Stimulated activated CD8-positive, alpha-beta memory T cell treated with anti-CD3 and anti-CD28 coated beads, Interleukin-2, amount 100 ng/mL, for 1 hour (primary cell): ENCODE measurements at places on chromosomes 5 and 9.

DNA sequence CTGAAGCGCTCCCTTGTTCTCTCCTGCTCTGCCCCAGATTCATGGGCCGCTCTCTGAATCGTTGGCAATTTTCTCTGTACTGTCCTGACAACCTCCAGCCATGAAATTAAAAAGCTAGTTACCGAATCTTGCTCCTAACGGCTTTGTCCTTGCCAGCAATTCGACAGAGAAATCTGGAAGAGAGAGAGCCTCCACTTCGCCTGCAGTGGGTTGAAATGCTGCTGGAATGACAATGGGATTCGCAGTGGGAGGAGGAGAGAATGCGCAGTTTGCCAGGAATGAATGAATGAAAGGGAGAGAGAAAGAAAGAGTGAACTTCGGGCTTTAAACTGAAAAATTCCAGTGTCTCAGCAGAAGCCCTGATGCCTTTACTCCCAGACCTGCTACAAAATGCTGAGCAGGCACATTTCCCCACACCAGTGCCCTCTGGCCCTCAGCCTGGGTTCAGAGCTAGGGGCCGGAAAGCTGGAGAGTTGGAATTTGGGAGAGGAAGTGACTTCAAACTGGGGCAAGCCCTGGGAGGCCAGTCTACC is 11.5 kb upstream of the BOD1 start:
- DNase-seq = no peak

DNA sequence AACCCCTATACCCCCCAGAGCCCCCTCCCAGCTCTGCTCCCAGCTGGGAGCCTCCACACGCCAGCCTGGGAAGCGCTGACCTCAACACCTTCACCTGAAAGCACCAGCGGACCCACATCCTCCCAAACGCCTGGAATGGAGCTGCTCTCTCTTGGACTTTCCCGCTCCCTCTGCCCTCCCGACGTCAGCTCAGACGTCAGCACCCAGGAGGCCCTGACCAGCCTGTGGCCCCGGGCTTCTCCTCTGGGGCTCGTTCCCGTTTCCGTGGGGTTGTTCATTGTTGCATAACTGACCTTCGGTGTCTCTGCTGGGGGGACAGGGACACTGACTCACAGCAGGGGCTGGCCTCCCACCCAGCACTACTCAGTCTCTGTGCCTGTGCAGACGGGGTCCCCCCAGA is 35.0 kb upstream of the SLC6A3 start:
- no peak for DNase-seq

DNA sequence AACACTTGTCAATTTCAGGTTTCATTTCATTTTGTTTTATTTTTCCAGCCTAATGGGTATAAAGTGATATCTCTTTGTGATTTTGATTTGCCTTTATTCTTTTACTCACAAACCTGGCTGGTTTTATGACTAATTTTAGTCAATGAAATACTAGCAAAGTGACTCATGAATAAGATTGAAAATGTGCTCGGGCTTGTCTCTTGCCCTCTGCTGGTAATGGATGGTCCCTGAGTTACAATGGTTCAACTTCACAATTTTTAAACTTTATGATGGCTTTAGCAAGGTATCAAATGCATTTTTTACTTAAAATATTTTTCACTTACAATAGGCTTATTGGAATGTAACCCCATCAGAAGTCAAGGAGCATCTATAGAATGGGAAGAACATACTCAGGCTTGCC is 431.4 kb upstream of the CCNG1 start:
- no peak for DNase-seq

- no peak for DNase-seq
Observed at GRCh38 chr5:114435885-114436299, 74.0 kb downstream of the KCNN2 start.

DNA sequence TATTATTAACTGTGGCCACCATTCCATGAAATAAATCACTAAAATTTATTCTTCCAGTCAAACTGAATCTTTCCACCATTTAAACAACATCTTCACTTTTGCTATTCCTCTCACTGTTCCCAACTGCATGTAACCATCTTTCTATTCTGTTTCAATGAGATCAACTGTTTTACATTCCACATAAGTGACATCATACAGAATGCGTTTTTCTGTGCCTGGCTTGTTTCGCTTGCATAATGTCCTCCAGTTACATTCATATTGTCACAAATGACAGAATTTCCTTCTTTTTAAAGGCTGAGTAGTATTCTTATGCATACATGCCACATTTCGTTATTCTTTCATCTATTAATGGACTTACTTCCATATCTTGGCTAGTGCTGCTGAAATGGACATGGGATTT is 738.2 kb downstream of the SEMA5A start:
- DNase-seq = no peak

- no peak for DNase-seq
Observed at GRCh38 chr5:1003296-1003937, 5.2 kb upstream of the NKD2 start.

DNA sequence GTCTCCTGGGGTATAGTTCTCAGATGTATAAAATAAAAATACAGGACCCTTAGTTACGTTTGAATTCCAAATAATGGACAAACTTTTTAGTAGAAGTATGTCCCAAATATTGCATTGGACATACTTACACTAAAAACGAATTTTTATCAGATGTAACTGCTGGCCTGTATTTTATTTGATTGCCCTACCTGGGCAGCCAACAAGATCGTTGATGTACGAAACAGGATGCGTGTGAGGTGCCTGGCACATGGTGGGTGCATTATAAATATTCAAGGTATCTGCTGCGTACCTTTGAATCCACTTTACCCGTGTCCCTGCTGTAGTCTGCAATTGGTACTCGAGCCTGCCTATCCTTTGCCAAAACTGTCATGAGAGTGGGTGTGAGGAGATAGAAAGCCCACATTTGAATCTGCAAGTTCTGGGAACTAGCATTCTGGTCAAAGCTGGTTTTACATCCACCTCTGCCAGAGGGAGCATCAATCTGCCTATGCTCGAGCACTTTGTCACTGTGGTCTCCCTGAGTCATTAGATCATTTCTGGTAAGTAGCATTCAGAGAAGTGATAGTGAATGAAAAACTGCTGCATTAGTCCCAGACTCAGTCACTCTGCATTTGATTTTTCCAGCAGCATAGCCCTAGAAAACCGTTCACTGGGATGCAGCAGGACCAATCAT is 133.7 kb upstream of the IQGAP2 start:
- no peak for DNase-seq

- no peak for DNase-seq
Observed at GRCh38 chr9:86783884-86784283, 163.4 kb downstream of the GAS1 start.

DNA sequence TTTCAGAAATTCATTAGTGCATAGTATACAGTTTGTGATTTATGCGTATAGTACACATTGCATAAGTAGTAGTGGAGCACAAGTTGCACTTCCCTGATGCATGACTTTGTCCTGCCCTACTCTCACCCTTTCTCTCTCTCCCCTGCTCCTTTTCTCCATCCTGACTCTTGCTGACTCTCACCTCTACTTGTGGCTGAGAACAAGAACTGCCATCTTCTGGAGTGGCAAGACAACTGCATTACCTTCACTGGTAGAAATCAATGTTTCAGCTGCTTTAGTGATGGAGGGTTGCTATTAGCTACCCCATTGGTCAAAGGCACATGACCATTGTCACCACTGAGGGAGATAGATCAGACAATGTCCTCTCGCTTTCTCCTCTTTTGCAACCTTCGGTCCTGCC is 26.9 kb downstream of the SPEF2 start:
- no peak for DNase-seq

DNA sequence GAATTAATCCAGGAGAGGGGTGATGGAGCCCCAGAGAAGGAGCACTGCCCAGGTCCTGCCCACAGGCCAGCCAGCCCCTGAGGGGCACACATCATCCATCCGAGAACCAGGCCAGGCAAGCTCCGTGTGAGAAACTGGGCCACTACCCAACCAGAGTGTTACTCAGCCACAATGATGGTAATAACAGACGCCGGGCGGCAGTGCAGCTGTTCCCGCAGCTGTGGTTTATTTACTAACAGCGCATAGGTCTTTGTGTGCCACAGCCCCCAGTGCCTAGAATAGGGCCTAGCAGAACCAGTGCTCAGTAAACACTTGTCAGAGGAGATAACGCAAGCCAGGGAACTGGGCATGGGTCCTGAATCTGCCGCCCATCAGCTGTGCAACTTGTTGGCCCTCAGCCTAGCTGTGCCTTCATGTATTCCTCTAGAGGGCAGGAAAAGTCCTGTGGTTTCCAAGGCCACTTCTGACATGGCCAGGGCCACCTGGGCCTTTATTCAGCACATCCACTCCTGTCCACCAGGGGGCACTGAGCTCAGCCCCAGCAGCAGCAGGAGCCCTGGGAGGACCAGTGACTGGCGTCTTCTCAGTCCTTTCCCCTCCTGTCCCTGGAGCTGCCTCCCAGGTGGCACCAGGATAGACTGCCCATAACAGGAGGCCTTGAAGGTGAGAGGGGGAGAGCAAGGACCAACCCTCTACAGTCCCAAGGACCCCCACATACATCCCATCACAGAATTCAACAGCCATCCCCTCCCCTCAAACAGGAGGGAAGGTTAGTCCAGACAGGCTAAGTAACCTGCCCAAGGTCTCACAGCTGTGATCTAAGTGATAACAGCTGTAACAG is 2.1 kb downstream of the MXD3 start:
- no peak for DNase-seq

DNA sequence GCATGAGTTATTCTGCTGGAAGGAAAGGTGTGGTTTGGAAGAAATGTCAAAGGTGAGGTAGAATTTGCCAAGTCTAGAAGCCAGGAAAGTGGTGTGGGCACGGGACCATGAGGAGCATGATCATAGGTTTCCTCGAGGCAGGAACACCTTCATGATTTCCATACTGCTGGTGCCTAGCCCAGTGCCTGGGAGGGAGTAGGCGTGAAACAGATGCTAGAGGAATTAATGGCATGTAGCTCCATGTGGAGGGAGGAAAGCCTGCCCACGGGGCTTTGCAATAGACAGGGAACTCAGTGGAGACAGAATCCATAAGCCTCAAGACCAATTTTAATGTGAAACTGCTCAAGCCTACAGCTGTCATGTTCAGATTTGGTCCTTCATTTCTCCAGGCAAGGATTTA is 35.1 kb downstream of the TTLL11 start:
- DNase-seq = no peak

DNA sequence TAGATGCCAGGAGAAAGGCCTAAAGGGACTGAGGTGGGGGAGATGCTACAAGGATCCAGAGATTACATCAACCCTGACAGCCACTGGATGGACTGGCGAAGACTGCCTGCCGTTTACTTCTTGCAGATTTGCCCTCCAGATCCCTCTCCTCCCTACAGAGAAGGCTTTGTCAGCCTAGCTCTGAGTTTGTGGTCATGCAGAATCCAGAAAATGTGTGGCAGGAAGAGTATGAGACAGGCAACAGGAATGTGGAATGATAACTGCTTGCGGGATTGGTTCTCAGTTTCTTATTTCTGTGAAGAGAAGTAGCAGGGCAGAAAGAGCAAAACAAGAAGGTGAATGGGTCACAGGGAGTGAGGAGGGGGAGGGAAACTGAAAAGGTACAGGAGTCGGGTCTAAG is 129.6 kb downstream of the TLE1 start:
- no peak for DNase-seq

GRCh38 chr9:124764774-124765438 is 6.2 kb downstream of the NR6A1 start:
- DNase-seq = no peak

- DNase-seq = no peak
Observed at GRCh38 chr5:149434162-149435014, 55.3 kb upstream of the IL17B start.

DNA sequence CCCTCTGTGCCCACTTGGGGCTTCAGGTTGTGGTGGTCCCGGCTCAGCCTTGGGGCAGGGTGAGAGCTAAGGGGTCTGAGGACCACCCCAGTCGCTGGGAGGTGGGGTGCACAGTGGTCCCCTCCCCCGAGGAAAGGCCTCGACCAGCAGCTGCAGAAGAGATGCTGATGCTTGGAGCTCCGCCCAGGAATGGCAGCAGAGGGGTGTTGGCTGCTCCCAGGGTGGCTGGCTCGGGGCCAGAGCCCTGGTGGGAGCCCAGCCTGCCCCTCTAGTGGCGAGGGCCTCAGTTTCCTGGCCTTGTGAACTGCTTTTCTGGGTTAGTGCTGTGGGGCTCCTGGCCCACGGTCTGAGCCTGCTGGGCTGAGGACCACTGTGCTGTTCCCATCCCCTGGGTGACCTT is 1.2 kb downstream of the DIPK1B start:
- DNase-seq = no peak

DNA sequence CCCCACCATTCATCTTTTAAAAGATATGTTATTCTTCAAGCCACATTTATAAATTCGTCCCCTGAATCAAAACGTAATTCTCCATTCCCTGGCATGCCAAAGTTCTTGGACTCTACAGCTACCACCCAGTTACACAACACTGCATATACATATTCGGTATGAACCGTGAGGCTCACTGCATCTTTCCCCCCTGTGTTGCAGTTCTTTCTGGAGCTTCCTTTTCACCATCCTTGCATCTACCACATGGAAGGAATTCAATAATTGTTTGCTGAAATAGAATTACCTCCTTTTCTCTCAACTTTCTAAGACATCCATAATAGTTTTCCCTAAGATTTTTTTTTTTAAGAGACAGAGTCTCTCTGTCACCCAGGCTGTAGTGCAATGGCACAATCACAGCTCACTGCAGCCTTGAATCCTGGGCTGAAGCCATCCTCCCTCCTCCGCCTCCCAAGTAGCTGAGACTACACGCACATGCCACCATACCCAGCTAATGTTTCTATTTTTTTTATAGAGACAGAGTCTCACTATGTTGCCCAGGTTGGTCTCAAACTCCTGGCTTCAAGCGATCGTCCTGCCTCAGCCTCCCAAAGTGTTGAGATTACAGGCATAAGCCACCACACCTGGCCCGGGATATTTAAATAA is 3.3 kb downstream of the LPAR1 start:
- DNase-seq = no peak

- DNase-seq = no peak
Observed at GRCh38 chr9:135971892-135972291, 10.7 kb upstream of the UBAC1 start.

DNA sequence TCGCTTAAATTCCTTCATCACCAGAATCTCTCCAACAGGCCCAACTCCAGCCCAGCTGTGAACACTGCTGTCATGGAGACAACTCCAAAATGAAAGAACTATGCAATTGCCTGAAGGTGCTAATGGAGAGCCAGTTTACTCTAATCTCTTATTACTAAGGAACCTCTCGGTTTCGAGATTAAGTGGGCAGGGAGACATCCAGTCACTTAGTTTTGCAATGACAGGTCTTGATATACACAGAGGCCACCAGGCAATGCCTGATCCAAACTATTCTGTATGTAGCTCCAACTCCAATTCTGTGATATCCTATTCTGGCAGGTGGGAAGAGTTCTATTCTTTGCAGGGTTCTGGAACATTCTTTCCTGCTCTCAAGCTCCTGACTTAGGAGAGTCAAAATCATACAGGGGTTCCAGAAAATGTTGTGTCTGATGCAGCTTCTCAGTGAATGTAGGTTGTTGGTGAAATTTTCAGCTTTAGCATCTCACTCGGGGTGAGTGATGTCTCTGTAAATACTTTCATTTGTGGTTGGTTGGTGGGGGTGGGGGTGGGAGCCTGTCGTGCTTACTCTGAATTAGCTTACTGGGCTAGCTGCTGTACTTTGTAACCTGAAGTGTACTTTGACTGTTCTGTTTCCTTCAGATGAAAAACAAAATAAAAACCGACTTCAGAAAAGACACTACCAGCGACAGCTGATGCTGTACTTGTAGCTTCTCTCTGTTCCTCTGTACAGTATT is 170.9 kb downstream of the PALM2AKAP2 start:
- DNase-seq = no peak
